ENCODE measurements at places on chromosomes 3 and 15.

DNA sequence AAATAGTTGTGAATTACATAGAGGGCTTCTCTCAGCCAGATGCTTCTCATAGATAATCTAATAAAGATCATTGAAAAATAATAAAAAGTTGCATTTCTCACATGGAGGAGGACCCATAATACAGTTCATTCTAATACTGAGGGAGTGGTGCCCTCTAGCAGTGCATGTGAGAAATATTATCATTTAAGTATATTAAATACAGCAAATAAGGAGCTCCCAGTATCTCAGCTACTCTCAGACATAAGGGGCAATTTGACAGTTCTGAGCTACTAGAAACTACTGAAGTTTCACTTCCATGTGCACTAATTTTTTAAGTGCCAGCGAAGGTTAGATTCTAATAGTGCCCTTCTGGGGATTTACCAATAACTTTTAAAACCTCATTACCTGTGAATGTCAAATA is 188.3 kb downstream of the IL5RA start:
- no peak for DNase-seq

GRCh38 chr15:78988361-78988911 is 43.6 kb upstream of the CTSH start:
- no peak for DNase-seq

- DNase-seq, result no peak
Measured at GRCh38 chr3:9508781-9509180, 44.8 kb downstream of the LHFPL4 start.

DNA sequence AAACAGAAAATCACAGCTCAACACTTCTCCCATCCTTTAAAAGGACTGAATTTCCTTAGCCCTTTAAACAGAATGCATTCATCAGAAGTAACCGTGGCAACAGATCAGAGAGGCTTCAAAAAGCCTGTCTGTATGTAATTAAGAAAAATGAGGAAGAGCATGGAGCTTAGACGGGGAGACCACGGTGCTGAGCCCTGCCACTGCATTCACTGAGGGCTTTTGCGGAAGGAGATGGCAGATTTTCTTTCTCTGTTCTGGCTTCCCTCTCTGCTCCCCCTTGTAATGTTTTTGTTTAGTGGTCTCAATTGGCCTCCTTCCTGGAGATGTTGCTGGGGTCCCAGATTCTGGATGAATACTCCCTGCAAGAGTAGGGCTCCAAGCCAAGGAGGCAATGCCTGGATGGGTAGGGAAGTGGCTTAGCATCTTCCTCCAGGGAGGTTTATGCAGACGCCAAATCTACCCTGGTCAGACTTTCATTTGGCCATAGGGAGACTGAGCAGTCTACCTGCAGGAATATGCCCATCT is 332.9 kb downstream of the EPHB1 start:
- DNase-seq, result no peak

DNA sequence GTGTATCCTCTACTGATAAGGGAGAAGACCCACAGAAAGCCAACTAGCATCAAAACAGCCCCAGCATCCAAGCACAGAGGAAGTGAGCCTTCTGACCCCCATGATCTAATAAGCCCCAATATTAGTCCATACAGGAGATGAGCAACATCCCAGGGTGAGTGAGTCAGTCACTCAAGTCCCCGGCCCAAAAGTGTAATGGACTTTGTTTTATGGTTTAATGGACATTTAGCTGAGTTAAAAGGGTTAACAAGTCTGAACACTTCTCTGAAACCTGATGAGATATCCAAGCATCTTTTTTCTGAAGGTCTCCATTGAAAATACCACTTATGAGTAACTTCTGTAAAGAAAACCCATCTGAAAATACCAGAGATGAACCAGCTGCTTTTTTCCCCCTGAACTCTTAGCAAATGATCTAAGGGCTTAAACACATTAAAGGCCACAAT is 115.6 kb downstream of the GREM1 start:
- DNase-seq, result no peak

GRCh38 chr3:77933926-77934325 is 894.0 kb downstream of the ROBO2 start:
- DNase-seq, result no peak

GRCh38 chr3:17573396-17573795 is 169.0 kb downstream of the TBC1D5 start:
- DNase-seq, result no peak

DNA sequence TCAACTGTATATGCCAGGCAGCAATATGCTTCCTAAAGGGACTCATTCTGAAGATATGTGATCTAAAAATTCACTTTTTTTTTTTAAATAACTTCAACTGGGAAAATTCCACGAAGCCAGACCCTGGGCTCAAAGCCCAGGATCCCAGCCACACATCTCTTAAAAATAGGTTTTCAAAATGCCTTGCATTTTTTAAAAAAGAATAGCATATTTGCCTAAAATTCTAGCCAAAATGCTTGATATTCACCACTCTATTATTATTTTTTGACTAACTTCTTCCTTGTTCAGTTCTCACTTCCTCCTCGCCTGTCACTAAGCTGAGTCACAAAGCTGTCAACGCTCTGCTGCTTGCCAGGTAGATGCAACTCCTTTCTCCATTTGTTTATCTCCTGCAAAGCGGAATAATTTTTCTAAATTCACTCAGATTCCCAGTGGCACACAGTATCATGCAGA is 28.0 kb upstream of the VGLL4 start:
- no peak for DNase-seq

DNA sequence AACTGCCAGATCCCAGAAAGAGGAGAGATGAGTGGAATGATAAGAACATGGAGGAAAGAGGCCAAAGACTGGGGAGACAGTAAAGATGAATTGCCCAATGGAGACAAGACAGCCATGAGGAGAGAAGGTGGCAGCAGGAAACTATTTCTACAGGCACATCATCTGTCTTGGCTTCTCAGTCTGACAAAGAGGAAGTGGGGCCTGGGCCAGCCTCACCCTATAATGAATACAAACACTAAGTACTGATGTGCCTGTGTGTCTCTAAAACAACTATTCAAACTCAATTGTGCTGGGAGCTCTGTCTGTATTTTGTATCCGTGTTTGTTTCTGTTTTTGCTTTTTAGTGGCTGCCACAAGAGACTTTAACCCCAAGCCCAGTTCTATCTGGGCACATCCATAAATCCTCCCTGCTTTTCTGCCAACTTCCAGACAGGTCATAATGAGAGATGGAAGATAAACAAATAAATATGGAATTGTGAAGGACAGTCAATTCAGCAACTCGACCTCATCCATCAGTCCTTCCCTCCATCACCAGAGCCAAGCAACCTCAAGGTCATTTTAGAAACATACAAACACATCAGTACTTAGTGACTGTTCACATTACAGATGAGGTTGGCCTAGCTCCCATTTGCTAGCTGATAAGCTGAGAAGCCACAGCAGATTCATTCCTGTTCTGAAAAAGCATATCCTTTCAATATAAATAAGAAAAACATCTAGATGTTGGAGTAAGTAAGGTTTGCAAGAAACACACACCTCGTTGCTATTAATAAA is 116.7 kb downstream of the CADPS start:
- DNase-seq, result no peak

- DNase-seq, result no peak
Measured at GRCh38 chr3:9198899-9199335, 50.5 kb downstream of the SRGAP3 start.

- no peak for DNase-seq
Measured at GRCh38 chr15:72491768-72492167, 17.6 kb downstream of the ARIH1 start.

DNA sequence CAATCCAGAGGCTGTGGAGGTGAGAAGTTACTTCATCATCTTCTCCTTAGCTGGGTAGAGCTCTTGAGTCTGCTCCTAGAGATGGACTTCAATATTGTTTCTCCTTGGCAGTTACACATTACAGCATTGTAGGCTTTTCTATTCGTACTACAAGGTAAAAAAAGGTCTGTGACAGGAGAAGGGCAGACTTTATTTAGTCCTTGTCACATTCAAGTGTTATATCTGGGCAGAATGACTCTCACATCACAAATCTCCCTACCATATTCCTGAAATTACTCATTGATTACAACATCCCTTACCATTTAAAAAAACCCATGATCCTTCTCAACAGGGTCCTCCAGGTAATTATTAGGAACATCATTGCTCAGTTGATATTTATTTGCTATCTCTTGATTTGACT is 75.0 kb downstream of the AGBL1 start:
- DNase-seq, result no peak

- DNase-seq, result no peak
Measured at GRCh38 chr3:41095702-41096101, 103.6 kb upstream of the CTNNB1 start.

DNA sequence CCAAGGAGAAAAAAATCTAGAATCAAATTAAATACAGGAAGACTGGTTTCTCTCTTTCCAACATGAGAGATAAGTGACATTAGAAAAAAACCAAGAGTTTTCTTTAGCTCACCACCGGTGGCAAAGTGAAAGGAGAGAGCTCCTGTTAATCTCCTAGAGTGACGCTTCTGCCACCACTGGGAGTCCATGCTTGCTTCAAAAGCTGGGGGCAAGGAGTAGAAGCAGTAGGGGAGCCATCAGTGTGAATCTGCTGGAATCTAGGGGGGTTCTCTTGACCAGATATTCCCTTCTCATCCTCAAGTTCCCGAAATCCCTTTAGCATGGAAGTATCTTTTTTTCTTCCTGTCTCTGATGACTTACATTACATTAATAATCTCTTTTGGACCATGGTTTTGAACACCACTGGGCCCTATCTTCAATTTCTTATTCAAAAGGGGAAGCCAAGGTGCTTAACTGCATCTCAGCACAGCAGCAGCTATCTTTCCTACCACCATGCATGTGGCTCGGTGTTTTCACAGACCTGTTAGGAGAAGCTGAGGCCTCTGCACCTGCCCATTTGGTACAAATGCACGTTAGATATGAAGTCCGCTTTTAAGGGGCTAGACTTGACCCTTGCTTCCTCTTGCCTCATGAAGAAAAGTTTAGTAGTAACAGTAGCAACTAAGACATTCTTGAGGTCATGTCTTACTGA is 6.6 kb upstream of the ICE2 start:
- no peak for DNase-seq

DNA sequence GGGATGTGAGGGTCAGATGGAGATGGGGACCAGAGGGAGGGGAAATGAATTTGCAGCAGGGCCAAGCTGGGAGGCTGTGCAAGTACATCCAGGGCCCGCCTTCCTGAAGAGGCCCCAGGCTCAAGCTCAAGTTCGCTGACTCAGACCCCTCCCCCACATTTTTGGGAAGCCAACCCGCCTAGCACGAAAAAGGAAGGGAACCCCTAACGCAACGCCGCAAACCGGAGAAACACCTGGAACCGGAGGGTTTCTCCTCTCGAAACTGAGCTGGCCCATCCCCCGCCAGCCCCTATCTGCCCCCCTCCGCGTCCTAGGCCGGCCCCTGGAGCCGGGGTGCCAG is 624 bp downstream of the AP3B2 start:
- DNase-seq, result no peak

- DNase-seq, result no peak
Measured at GRCh38 chr3:72537448-72537847, 310.8 kb downstream of the SHQ1 start.

DNA sequence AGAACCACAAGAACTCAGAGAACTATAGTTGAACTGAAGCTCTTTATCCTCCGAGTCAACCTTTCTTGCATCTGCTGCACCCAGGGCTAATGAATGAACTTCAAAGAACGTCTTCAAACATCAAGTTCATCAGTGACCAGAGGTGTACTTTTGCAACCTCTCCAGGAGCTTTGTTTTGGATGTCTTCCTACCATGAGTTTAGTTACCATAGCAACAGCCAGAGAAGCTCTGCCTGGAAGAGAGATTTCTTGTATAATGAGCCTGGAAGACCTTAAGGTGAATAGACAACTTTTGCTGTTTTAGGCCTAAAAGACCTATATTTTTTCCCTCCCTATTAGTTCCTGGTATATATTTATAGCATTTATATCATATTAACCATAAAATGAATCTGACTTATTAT is 9.1 kb downstream of the ACTC1 start:
- no peak for DNase-seq

DNA sequence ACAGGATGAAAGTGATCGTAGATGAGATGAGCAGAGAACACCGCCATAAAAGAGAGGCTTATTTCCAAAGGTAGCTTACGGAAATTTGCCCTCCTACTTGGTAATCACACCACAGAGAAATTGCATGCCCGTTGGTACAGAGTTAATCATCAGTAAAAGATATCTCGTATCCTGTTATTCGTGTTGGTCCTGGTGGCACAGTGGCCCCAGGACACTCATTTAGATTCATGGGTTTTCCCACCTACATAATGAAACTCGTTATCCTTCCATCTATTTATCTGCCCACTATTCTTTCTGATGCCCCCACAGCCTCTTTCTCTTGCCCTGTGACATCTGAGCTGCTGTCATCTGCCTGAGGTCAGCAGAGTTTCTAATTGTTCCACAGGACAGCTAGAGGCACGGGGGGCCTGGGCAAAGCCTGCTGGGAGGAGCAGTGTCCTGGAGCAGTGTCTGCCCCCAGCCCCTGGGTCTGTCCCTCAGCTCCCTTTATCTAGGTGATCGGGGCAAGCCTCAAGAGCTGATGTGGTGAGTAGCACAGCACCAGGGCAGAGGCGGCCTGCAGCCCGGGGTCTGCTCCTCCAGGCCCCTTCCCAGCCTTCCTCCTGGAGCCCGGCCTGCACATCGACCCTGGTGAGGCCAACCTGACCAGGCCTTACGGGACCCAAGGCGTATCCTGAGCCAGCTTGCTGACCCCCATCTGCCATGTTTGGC is 42.2 kb downstream of the PXYLP1 start:
- no peak for DNase-seq

DNA sequence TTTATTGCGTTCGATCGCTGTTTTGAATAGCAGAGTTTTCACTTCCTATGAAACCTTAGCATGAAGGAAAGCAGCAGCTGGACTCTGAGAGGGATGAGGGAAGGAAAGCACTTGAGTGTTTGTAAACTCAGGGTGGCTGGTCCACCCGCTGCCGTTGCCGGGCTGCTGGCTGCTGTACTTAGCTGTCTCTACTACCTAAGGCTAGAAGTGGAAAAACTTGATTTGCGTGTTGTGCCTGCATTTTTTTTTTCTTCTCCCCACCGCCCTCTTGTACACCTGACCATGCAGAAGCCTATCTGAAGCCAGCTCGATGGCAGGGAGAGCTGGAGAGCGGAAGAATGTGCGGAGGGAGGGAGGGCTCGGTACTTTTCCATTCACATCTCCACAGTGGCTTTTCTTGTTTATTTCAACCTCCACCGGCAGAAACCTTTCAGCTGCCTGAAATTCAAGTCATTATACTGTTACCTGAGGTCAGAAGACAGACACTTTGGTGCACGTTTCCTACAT is 4.8 kb upstream of the BCL6 start:
- DNase-seq, result no peak

DNA sequence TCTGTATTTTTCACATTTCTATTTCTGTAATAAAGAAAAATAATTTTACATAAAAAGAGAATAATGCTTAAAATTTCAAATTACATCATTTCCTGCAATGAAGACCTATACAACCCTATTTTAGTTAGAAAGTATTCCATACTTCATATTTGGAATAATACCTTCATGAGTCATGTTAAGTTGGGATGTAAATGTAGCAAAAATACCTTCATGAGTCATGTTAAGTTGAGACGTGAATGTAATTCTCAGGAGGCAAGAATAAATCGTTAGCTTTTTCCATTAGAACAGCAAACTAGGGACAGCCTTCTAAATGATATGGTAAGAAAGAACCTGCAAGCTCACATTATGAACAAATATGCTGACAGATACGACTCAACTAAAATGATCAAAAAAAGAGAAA is 91.9 kb downstream of the NAALADL2 start:
- no peak for DNase-seq
